MV-4-11 (cell line): ENCODE measurements at places on chromosomes 13 and 19.

GRCh38 chr13:60211548-60211947 lies 47.8 kb upstream of the DIAPH3 start:
- DNase-seq: no peak

DNA sequence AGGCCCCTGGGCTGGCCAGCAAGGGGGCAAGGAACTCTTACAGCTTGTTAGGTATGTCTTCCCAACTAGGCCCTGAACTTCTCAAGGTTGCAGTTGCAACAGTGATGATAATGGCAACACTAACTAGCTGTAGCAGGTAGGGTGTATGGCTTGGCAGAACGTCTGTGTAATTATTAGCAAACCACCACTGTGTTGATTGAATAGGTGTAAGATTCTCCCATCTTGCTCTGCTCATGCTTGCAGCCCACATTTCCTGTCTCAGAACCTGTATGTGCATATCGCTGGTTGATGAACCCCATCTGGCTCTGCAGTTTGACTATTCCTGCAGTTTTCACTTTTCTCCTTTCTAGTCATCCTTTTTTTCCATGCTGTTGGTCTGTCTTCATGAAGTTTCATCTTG lies 178.8 kb downstream of the KATNAL1 start:
- no peak for DNase-seq

- no peak for DNase-seq
Measured at GRCh38 chr19:7682175-7682855, 1.7 kb downstream of the TRAPPC5 start.

- no peak for DNase-seq
Measured at GRCh38 chr19:2186071-2186846, 22.5 kb downstream of the DOT1L start.

GRCh38 chr13:95426631-95427030 lies 125.4 kb upstream of the ABCC4 start:
- no peak for DNase-seq

DNA sequence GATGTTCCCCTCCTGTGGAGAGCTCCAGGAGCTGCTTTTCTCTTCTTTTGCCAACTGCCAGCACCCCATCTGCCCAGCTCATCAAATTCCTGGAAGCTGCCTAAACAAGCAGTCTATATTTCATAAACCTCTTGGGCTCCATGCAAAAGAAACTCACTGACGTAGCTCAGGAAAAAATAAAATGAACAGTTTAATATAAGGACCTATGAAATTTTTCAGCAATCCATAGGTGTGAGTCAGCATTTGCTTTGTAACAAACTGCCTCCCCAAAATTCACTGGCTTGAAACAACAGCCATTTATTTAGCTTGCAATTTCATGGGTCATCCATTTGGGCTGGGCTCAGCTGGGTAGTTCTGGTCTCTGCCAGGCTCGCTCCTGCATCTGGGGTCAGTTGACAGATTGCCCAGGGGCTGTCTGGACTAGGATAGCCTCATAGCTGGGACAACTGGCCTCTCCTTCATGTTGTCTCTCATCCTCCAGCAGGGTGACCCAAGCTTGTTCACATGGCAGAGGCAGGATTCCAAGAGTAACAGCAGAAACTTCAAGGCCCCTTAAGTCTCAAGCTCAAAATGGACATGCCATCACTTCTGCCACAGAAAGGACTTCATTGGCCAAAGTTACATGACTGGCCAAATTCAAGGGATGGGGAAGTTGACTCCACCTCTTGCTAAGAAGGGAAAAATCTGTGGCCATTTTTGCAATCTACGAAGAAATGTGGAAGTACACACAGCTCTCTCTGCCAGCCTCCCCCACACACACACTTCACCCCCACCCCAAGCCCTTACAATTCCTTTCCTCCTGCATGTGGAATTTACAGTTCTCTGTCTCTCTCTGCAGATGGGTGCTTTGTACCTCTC lies 7.9 kb upstream of the PVR start:
- peak; percentile 92 for DNase-seq

DNA sequence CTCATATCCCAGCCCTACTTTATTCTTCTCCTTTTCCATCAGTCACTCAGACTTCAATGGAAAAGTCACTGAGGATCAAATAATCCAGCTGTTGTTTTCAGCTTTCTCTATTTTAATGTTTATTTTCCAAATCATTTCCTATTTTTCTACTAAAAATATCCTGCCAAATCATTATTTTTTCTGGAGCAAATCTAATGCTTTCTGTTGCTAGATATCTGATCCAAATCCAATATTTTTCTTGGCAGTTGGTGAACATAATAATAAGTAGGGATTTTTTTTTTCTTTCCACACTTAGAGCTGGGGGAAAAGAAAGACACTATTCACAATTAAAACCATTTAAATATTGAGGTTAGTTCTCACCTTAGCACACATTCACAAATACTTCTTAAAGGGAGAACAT lies 656.1 kb downstream of the DACH1 start:
- DNase-seq: no peak

DNA sequence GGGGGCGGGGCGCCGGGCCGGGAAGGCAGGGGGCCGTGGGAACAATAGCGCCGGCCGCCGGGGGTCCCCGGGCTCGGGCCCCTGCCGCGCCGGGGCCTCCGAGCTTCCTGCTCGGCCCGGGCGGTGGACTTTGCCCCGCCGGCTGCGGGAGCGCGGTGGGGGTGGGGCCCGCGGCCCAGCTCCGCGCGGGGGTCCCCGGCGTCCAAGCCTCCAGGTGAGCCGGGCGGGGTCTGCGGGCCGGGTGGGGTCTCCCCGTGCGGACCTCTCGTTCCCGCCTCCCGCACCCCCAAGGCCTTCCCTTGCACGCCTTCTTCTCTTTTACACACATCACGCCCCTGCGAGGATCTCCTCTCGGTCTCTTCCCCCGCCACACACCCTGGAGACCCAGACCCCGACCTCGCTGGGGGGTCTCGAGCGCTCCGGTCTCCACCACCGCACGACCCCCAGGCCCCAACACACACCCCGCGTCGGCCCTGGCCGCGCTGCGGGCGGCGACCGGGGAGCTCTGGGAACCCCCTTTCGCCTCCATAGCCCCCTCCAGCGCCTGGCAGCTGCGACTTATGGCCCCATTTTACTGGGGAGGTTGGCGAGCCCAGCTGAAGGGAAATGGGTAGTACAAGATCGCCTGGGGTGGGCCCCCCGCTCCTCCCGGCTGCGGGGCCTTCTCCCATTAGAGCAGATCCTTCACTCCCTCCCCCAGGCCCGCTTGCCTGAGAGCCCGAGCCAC lies 711 bp downstream of the CAMSAP3 start:
- DNase-seq: no peak

DNA sequence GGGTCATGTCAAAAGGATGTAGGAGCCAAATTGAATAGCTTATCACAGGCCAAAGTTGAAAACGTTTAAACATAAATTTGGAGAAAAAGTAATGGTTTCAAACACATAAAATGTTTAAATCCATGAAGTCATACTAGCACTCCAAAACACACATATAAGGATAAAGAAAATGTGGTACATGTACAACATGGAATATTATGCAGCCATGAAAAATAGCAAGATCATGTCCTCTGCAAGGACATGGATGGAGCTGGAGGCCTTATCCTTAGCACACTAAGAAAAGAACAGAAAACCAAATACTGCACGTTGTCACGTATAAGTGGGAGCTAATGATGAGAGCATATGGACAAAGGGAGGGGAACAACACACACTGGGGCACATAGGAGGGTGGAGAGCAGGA lies 911.7 kb upstream of the PCDH20 start:
- no peak for DNase-seq

GRCh38 chr13:28532388-28533124 lies 37.6 kb upstream of the FLT1 start:
- DNase-seq: no peak

GRCh38 chr19:38658462-38659306 lies 11.2 kb downstream of the ACTN4 start:
- DNase-seq: no peak

DNA sequence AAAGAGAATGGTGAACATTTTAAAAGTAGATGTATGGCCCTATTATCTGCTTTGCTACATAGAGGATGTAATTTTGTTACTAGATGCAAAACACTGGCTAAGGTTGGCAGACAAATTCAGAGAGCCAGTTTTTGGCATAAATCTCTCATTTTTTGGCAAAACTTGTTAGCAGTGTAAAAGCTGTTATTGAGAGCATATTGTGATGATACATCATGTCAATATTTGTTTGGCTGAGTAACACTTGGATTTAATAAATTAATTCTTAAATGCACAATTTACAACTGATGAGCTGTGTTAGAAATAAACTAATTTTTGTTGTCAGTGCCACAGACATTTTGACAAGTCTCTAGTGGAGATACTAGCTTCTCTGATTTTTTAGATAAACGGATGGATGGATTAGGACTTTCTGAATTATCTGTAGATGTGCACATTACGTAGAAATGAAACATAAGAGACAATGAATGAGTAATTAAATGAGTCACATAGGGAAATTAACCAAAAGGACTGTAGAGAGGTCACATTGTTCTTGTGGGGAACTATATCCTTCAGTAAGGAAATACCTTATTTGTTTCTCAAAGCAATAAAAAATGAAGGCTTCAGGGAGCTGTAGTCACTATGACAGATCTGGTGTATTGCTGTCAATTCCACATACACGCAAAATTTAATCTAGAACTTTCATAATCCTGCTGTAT lies 17.4 kb downstream of the UFM1 start:
- no peak for DNase-seq

DNA sequence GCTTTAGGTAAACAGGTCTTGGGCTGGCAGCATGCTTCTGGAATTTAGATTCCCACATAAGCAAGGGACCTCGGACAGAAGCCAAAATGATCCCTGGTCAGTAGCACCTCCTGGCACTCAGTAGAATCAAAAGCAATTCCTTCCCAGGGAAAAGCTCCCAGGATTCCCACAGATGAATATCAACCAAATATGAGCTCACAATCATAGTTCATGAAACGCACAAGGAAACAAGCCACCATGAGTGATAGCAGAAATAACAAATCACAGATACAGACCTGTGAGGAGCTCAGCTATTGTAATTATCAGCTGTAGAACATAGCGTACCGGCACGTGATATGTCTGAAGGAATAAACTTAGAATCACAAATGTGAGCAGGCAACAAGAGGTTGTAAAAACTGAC lies 21.8 kb upstream of the PLAUR start:
- no peak for DNase-seq

DNA sequence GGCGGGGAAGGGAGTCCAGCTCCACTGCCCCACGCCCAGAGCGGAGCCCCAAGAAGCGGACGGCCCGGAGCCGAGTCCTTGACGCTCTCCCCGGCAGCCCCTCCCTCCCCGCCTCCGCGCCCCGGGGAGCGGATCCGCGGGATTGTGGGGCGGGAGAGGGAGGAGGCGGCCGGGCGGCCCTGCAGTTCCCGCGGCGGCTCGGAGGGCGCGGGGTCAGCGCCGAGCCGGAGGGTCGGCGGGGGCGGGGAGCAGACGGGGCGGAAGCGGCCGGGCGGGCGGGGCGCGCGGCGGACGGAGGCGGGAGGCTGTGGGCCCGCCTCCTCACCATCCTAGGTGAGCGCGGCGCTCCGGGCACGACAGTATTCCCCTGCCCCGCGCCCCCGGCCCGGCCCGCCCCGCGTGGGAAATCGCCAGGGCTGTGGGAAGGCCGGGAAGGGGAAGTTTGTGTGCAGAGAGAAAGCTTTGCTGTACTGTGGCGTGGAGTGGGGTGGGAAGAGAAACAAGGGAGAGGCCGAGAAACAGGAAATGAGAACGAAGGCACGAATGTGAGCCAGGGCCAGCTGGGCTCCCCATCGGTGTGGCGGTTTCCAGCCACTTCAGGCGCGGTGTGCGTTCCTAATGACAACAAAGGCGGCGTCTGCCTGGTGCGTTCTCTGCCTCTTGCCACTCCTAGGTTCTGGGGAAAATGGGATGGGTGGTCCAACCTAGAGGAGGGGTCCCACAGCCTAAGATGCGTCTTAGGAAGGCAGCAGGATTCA lies 1.3 kb upstream of the KLF12 start:
- DNase-seq: peak; percentile 76

DNA sequence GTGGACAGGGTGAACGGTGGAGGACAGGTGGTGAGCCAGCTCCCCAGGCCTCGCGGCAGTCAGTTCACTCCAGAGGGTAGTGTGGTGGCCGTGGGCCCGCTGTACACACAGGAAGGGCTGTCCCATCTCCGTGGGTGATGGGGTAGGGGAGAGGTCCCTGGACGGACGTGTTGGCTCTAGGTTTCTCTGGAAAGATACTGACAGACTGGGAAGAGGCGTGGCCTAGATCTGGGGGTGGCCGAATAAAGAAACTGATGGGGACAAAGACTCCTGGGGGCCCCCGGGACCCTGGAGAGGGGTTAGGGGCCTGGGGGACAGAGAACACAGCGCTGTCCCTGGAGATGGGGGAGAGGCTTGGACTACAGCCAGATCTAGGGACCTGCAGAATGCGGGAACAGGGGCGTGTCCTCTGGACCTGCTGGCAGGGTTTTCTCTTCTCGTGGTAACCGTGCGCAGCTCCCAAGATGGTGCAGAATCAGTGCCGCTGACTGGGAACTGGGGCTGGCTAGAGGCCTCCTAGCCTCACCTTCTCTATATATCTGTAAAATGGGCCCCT lies 4.0 kb upstream of the PRAM1 start:
- no peak for DNase-seq

DNA sequence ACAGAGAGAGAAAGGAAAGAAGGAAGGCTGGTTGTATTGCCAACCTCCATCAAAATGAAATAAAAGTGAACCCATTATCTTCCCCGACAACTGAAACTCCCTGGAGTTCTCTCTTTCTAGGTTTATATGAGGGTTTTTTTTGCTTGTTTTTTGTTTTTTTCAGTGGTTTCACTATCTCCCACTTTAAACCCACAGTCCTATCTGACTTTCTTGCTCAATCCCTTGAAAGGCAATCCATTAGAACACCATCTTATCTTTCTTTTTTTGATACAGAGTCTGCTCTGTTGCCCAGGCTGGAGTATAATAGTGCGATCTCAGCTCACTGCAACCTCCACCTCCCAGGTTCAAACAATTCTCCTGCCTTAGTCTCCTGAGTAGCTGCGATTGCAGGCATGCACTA lies 158.0 kb upstream of the MIR17HG start:
- peak; percentile 40 for DNase-seq

GRCh38 chr19:966485-967088 lies 17.6 kb upstream of the WDR18 start:
- peak; percentile 48 for DNase-seq

GRCh38 chr19:11673608-11674041 lies 65.1 kb downstream of the ZNF823 start:
- DNase-seq: no peak

- DNase-seq: no peak
Measured at GRCh38 chr19:3821156-3821555, 35.0 kb upstream of the MATK start.

DNA sequence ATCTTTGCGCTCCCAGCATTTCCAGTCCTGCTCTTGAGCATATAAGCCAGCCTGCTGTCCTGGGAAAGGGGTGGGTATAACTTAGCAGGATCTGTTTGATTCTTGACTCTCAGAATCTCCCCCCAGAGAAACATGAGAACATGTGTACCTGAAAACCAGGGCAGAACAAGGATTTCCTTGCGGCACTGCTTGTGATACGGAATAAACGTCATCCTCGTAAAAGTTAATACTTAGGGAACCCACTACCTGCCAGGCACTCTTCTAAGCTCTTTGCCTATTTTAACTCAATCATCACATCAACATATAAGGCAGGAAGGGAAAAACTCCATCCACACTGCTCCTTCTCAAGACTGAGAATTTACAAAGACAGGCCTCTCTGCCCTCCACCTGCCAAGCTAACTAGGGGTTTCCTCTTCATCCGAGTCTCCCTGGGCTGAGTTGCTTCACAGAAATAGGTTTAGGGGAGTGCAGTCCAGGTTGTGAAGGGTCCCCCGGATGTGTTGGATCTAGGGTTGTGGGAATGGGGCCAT lies 1.1 kb downstream of the ZNF653 start:
- no peak for DNase-seq

- peak; percentile 72 for DNase-seq
Measured at GRCh38 chr13:26985285-26985878, 186.2 kb downstream of the USP12 start.

- no peak for DNase-seq
Measured at GRCh38 chr13:78177306-78177705, 258.7 kb upstream of the EDNRB start.
